Smooth muscle cell of the pulmonary artery (primary cell): ENCODE measurements at places on chromosomes 6 and 20. TPM values are rescaled to one million over a fixed set of nuclear protein-coding genes. Genes with fewer than 3 reads are reported as not detected.

RSPO3 gene
- total RNA-seq = 1.7 and 8.0 TPM in 2 replicates

ZC2HC1B gene
- not detected in 2 replicates for total RNA-seq

SYNDIG1 gene
- 0.56 and 1.4 TPM in 2 replicates for total RNA-seq

RSPO4 gene
- 0.46 TPM in 1 of 2 replicates, not detected in the other for total RNA-seq

EEF1A2 gene
- 2.3 and 3.5 TPM in 2 replicates for total RNA-seq

ZC3H12D gene
- 0.17 and 0.33 TPM in 2 replicates for total RNA-seq

MYCT1 gene
- 6.0 and 13.0 TPM in 2 replicates for total RNA-seq

TTK gene
- total RNA-seq = 2.5 and 7.7 TPM in 2 replicates

RBBP9 gene
- total RNA-seq = 12.9 and 16.2 TPM in 2 replicates

PRL gene
- not detected in 2 replicates for total RNA-seq

ANKRD66 gene
- total RNA-seq = not detected in 2 replicates

GJA10 gene
- total RNA-seq = not detected in 2 replicates

SMPD2 gene
- 7.7 and 8.6 TPM in 2 replicates for total RNA-seq

EGFL8 gene
- 1.4 and 1.5 TPM in 2 replicates for total RNA-seq

PNPLA1 gene
- 0.03 and 0.07 TPM in 2 replicates for total RNA-seq
